ENCODE measurements at places on chromosomes 7 and 10. TPM values are rescaled to one million over a fixed set of nuclear protein-coding genes. Genes with fewer than 3 reads are reported as not detected.

The CRYGN gene
- total RNA-seq: 0.24 TPM

The AGAP4 gene
- total RNA-seq: 9.2 TPM

The FOXI2 gene
- total RNA-seq: not detected

The CYP2C19 gene
- 0.21 TPM for total RNA-seq

The CLDN4 gene
- not detected for total RNA-seq

The ADGRA1 gene
- total RNA-seq: not detected
